ENCODE measurements at places on chromosomes 1 and 21.

GRCh38 chr1:173628888-173629287 lies 6.2 kb upstream of the TEX50 start:
- H3K4me3 ChIP-seq, result no peak overlapping the region
- no peak for DNase-seq
- no peaks in the 10 kb centered on the region for H3K27me3 ChIP-seq
- no peaks in the 10 kb centered on the region for H3K36me3 ChIP-seq
- no peak overlapping the region for H3K27ac ChIP-seq

DNA sequence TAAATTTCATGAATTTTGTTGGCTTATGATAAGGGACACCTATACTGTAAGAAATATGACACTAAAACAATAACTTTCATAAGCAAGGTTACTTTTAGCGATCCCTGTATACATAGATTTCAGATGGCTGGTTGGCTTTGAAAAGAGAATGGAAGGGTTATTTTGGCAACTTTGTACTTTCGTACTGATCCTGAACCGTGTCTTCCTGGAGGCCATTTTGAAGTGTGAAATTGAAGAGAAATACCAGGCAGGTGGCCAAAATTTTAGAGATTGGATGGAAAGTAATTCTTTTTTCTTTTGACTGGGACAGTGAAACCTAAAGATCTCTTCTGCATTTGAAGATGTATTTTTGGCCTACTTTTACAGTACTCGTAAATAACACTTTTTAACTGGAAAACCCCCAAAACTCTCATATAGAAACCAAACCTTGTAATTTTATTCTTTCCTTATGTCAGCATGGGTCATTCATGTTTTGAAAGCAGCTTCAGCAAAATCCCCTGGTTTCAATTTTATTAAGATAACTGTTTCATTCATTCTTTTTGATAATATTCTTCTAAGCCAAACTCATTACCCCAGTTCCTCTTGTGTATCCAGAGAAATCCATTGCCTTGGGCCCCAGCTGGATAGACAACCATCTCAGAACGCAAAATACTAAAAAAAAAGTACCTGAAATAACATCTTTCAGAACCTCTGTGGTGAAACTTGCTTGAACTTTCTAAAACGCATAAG lies 38.4 kb upstream of the ZNF281 start:
- H3K4me3 ChIP-seq, result no peak overlapping the region
- DNase-seq, result no peak
- H3K4me1 ChIP-seq, result no peaks in the 10 kb centered on the region
- H3K27me3 ChIP-seq, result no peaks in the 10 kb centered on the region
- H3K36me3 ChIP-seq, result no peaks in the 10 kb centered on the region
- H3K27ac ChIP-seq, result no peak overlapping the region

- DNase-seq, result peak; percentile 75
- no peak overlapping the region for H3K4me3 ChIP-seq
- H3K27ac ChIP-seq, result no peak overlapping the region
Measured at GRCh38 chr1:27605796-27606707, 2.1 kb upstream of the AHDC1 start.

DNA sequence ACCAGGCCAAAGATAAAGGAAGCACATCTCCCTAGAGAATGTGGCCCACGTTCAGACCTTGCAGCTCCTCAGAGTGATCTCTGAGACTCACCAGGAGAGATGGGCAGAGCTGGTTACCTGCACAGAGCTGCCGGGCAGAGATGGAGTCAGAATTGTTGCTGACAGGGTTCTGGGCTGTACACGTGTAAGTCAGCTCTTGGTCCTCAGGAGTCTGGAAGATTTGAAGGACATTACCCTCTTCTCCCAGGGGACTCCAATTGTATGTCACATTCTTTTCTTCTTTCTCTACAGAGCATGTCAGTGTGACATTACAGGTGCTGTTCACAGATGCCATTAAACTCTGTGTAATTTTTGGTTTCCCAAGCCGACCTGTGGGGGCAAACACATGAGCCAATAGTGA lies 25.5 kb downstream of the CD84 start:
- H3K4me3 ChIP-seq, result no peak overlapping the region
- H3K36me3 ChIP-seq, result no peaks in the 10 kb centered on the region
- no peaks in the 10 kb centered on the region for H3K4me1 ChIP-seq

DNA sequence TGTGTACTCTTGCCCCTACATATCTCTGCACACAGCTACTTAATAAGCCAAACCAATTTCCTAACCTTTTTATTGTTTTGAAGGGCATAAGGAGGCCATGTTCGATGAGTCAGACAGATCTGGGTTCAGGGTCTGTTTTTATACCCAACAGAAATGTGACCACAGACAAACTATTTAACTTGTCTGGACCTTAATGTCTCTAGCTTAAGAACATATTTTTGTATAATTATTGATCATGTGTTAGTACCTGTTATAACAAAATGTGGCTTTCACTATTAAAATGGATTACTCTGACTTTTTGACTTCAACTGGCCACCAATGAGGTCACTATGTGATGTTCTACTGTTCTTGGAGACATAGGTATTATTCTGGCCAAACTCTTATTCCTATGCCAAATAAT lies 507.8 kb upstream of the USP24 start:
- DNase-seq, result no peak
- H3K27me3 ChIP-seq, result no peaks in the 10 kb centered on the region
- no peaks in the 10 kb centered on the region for H3K36me3 ChIP-seq
- H3K4me1 ChIP-seq, result peaks cover 10% of the 10 kb centered on the region
- no peak overlapping the region for H3K27ac ChIP-seq
- H3K4me3 ChIP-seq, result no peak overlapping the region

- no peaks in the 10 kb centered on the region for H3K36me3 ChIP-seq
- H3K27me3 ChIP-seq, result peaks cover 2% of the 10 kb centered on the region
- H3K27ac ChIP-seq, result no peak overlapping the region
- peak overlapping the region; percentile 9 for H3K4me3 ChIP-seq
- no peak for DNase-seq
Measured at GRCh38 chr1:52925571-52926005, 1.5 kb upstream of the SCP2 start.

Measured in heart right ventricle (tissue), 16 donors.